ENCODE measurements at places on chromosomes 12 and 14. TPM values are rescaled to one million over a fixed set of nuclear protein-coding genes. Genes with fewer than 3 reads are reported as not detected.

Gene RNF212B
- total RNA-seq = not detected

Gene ALDH1L2
- 50.9 TPM for total RNA-seq

Gene CELA1
- total RNA-seq = not detected

Gene FLVCR2
- not detected for total RNA-seq

Gene SMIM41
- not detected for total RNA-seq

Gene METAP2
- 67.8 TPM for total RNA-seq

Gene DHRS2
- total RNA-seq = not detected

Gene TPPP2
- total RNA-seq = not detected

Gene TDP1
- 16.3 TPM for total RNA-seq

Gene DEGS2
- not detected for total RNA-seq

Gene RIC8B
- total RNA-seq = 6.8 TPM

Gene DHRS7
- 82.6 TPM for total RNA-seq

Gene CLEC9A
- not detected for total RNA-seq

Gene GPRC5D
- not detected for total RNA-seq

Gene CCDC38
- under 0.01 TPM for total RNA-seq

Gene OTOGL
- 1.3 TPM for total RNA-seq
